HTR-8/SVneo (cell line): ENCODE measurements at places on chromosomes 13 and 19.

- DNase-seq: no peak
Observed at GRCh38 chr13:65095161-65096082, 2134.7 kb downstream of the PCDH9 start.

DNA sequence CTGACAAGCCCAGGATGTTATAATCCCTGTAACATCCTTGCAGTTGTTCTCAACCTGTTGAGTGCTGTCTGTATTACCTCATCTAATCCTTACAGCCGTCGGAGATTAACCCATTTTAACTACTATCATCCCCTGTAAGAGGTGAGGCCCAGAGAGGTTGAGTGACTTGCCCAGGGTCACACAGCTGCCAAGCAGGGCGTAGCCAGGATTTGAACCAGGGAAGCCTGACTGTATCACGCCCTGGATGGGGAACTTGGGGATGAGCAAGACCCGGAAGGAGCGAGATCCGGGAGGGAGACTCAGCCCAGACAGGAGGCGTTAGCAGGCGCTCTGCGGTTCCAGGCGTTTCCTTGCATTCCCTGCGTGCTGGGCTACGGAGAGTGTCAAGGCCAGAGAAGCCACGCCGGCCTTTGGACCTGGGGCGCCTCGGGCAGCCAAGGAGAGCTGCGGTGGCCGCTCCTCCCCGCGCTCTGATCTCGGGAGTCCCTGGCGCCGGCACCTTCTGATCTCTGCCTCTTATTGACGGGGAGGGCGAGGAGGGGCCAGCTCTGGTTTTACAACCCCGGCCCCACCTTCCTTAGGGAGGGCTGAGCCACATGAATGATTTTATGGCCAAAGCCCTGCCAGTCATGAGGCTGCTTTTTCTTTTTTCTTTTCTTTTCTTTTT, 6.2 kb downstream of the SULT2B1 start:
- DNase-seq: no peak

GRCh38 chr13:57634839-57635165, 3.3 kb downstream of the PCDH17 start:
- DNase-seq: no peak

DNA sequence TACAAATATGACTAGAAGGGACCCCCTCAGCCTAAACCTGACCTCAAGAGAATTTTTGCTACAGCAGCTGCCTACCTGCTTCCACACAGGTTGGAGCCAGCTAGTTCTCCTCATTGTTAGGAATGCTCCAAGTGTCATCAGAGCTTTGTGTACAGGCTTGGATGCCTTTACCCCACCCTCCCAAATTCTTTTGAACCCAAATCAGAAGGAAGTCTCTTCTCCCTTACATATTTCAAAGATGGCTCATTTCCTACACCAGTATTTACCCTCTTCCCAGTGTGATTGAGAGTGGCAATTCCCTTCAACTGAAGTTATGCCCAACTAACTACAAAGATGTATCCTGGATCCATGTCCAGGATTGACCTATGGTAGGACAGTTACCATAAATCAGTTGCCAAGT, 323.2 kb downstream of the OXGR1 start:
- DNase-seq: no peak

DNA sequence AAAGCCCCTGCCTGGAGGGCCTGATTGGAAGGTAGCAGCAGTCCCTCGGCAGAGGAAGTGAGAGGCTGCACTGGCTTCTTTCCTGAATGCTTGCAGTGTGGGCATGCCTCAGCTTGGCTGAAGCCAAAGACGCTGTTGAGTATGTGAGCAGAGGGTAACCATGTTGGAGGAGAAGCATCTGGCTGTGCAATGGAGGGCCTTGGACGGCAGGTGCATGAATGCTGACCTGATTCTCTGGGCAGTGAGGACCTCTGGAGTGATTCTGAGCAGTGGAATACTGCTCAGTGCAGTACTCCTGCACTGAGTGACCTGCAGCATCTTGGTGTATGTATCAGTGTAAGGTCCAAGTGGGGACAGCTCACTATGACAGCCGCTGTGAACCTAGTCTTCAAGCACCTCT, 46.9 kb downstream of the SOX1 start:
- no peak for DNase-seq

GRCh38 chr13:107788464-107789165, 426.7 kb downstream of the LIG4 start:
- no peak for DNase-seq

DNA sequence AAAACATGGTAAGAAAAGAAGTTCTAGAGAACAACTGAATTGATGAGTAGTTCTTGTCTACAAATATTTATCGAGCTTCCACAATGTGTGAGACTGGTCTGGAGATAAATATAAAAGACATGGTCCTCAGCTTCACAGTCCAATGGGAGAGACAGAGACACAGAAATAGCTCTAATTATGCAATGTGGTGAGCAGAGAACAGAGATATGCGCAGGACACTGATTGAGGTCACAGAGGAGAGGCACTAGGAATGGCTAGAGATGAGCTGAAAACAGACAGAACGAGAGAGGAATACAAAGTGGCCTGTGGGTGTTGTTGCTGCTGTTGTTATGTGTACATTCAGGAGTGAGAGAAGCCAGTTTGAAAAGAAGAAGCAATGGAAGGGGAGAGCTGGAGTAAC, 53.2 kb downstream of the GPALPP1 start:
- DNase-seq: no peak

GRCh38 chr13:47934371-47934770, 66.7 kb downstream of the SUCLA2 start:
- no peak for DNase-seq

DNA sequence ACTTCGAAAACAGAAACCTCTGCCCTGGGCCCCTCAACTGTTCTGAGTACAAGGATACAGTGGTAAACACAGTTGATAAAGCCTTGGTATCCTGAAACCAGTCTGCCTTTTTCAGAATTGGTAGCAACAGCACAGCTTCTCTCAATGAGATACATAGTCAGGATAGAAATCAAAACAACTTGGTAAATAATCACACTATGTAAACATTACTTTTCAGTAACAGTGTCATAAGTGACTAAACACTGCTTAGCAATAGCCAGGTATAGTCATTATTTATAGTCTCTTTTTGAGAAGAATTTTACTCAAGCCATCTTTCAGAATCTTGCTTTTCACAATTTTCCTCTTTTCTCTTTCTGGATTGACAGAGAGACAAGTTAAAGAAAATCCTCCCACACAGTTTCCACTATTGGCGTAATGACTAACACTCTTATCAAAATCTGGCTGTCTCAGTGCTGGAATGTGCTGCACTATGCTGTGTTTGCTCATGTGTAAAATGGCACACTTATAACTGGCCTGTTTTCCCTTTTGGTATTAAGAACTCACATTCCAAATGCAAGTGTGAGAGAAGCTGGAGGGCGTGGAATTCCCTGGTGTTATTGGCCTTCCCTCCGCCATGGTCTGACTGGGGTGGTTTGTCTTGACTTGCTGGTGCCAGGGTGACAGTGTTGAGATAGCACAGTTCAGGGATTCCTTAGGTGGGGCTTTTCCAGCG, 368.8 kb downstream of the TDRD3 start:
- no peak for DNase-seq

DNA sequence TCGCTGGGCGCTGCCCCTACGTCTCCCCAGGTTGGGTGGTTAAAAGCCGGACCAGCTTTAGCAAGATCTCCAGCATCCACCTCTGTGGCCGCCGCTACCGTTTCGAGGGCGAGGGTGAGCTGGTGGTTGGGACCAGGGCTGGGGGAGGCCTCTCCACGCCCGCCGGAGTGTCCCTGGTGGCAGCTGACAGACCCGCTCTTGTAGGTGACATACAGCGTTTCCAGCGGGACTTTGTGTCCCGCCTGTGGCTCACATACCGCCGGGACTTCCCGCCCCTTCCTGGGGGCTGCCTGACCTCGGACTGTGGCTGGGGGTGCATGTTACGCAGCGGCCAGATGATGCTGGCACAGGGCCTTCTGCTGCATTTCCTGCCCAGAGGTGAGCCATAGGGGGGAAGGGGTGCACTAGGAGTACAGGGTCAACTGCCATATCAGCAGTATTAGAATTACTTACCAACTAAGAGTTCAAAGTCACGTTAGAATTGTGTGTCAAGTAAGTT, 1.1 kb downstream of the ATG4D start:
- no peak for DNase-seq
